ENCODE measurements at places on chromosomes 5 and 9. TPM values are rescaled to one million over a fixed set of nuclear protein-coding genes. Genes with fewer than 3 reads are reported as not detected.

DNA sequence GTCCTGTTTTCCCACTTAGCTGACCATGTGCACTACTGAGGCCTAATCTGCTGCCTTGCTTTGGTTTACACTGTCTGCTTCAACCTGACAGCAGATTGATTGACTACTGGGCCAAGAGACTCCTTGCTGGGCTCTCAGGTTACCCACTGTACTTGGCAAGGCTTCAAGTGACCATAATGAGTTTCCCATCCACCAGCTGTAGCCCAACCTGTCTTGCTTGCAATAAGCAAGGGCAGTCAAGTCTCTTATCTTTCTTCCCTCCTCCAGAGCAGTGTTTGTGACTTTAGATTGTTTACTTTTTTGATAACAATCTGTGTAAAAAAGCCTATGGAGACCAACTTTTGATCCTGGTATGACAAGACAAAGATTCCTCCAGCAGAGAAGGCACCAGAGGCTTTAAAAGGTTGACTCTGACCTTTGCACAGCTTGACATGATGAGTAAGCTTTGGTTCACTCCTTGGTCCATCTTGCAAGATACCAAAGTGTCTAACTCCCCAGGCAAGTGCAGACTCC is 912.3 kb upstream of the SEMA6A start:
- peak; percentile 26 for DNase-seq

GRCh38 chr9:4263591-4263990 is 36.3 kb downstream of the GLIS3 start:
- no peak for DNase-seq

GRCh38 chr5:56763182-56763581 is 52.2 kb upstream of the MAP3K1 start:
- DNase-seq: no peak

DNA sequence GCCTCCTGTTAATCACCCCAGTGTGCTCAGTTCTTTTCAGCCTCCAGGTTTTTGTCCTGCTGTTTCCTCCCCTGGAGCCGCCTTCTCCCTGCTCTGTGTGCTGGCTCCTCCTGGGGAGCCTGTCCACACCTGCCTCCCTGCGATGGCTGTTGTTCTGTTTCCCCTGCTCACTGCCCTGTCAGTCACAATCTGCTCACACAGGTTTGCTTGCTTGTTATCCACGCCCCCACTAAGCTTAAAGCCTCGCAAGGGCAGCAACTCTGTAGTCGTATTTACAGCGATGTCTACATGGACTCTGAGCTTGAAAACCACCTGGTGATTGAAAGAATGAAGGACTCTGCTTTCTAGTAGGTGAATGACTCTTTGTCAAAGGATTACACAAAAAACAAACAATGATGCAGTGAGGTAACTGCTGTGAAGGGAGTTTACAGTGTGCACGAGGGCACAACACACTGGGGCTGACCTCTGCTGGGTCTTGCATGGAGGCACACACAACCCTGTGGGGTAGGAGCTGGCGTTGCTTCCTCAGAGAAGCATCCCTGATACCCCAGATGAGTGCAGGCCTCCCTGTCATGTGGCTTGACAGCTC is 39.6 kb upstream of the TEX48 start:
- DNase-seq: no peak

- no peak for DNase-seq
Measured at GRCh38 chr5:68646144-68646543, 430.6 kb downstream of the PIK3R1 start.

DNA sequence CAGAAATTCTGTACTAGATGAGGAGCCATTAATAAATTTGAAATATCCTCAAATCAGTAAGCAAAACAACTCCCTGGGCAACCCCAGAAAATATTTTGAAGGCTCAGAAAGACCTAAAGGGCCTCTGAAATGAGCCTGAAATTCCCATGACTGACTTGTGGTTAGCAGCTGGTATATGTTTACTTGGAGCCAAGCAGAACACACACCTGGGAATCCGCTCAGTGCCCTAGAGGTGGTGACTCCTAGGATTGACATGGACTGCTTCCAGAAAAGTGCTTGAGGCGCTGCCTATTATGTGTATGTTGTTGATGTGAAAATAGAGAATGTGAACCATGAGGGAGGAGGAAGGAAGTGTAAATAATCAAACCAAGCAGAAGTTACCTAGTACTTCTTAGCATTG is 14.7 kb downstream of the RFK start:
- DNase-seq: peak; percentile 69

- DNase-seq: peak; percentile 49
Measured at GRCh38 chr9:12719431-12719830, 26.2 kb downstream of the TYRP1 start.

DNA sequence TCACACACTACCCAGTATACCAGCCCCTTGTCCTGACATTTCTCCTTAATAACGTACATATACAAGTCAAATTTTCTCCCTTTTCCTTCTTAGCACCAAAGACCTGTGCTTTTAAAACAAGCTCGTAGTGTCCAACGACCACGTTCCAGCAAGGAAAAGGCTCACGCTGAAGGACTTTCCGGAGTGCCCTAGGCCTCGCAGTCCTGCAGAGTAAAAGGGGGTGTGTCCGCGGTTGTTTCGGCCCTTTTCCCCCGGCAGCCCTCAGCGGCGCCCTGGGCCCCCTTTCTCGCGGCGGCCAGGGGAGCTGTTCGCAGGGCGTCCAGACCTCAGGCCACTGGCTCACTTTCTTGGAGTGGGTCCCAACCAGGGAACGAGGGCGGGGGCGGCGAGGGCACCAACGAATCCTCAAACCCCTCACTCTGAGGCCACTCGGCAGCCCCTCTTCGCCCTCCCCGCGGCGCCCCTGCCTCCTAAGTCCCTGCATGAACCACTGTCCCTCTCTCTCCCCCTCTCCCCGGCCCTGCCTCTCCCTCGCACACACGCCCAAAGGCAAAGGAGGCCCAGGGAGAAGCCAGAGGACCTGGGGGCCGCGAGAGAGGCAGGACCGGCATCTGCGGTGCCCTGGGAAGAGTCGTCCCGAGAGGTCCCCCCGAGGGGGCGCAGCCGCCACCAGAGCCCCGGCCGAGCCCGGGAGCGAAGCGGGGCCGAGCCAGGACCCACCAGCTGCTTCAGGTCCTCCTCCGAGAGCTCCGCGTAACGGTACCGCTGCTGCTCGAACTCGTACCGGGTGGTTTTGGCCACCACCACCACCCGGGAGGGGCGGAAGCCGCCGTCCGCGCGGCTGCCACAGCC is 720 bp downstream of the NADK2 start:
- peak; percentile 73 for DNase-seq

- DNase-seq: no peak
Measured at GRCh38 chr5:91170266-91170665, 212.9 kb downstream of the ARRDC3 start.

DNA sequence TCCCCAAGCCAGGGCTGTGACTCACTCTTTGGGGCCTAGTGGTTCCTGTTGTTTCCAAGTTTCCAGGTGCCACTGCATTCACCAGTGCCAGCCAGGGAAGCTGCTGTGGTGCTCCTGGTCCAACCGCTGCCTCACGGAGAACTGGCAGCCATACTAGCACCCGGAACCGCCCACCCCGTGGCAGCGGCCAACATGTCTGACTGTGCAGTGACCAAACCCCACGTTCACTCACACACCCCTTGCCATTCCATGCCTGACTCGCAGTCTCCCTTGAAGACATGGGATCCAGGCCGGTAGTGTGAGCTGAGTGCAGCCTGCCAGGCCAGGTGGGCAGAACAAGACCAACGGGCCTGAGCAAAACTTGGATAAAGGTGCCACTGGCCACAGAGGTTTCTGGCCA is 845.0 kb upstream of the DMAC1 start:
- DNase-seq: no peak

DNA sequence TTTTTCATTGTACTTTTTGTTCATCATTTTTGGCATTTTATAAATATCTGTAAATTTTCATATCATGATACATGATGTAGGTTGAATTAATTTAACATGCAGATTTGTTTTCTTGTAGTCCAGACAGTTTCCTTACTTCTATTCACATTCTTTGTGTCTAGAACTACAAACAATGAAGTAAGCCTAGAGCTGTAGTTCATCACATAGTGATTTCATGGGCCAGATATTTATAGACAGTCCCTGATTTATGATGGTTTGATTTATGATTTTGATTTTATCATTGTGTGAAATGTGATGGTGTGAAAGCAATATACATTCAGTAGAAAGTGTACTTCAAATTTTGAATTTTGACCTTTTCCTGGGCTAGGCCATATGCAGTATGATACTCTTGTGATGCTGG is 139.0 kb downstream of the ARHGEF28 start:
- no peak for DNase-seq

FCN2 gene
- total RNA-seq: not detected

PCDHGB4 gene
- total RNA-seq: not detected

TAF1L gene
- under 0.01 TPM for total RNA-seq

TMC1 gene
- 0.53 TPM for total RNA-seq

SNCB gene
- total RNA-seq: not detected

PCDHA5 gene
- not detected for total RNA-seq
